EH (cell line): ENCODE measurements at places on chromosomes 1 and 21.
A peak's percentile ranks its signal among the peaks of the same experiment; 100 is the strongest.

DNA sequence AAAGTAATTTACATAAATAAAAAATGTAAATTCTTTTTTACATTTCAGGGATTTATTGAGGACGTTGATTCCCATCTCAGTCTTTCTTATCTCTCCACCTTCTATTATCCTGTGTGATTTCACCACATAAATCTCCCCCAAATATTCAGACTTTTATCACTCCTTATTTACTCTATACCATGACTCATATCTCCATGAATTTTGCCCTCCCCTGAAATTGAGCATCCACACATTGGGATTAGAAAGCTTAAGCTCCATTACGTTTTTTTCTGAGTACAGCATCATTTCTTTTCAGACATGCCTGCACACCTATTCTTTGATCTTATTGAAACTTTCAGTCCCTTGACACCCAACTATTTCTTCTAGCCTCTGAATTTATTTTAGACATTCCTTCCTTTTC lies 111.2 kb downstream of the IFI44 start:
- DNase-seq: peak; percentile 49

- peak; percentile 44 for DNase-seq
Observed at GRCh38 chr1:145846201-145846612, 777 bp downstream of the NUDT17 start.

GRCh38 chr1:221841983-221842335 lies 100.1 kb upstream of the DUSP10 start:
- no peak for DNase-seq

GRCh38 chr21:40638466-40639251 lies 208.3 kb downstream of the DSCAM start:
- no peak for DNase-seq

- peak; percentile 87 for DNase-seq
Observed at GRCh38 chr1:155940482-155940992, 901 bp upstream of the RXFP4 start.

DNA sequence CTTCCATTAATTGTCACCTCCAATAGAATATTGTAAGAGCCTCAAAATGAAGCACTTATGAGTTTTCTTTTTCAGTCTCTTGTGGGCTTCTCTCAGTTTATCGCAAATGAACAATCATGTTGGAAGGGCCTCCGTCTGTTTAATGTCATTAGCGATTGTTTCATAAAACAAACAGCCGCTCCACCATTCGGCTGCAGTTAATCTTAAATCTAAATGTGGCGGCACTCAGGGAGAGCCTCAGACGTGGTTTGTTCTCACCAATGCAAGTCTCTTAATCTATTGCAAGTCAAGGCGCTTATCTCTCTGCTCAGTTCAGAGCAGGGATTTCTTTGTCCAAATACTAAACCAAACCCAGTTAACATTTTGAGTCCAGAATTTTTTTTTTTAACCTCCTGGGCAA lies 34.9 kb upstream of the ESRRG start:
- DNase-seq: no peak

DNA sequence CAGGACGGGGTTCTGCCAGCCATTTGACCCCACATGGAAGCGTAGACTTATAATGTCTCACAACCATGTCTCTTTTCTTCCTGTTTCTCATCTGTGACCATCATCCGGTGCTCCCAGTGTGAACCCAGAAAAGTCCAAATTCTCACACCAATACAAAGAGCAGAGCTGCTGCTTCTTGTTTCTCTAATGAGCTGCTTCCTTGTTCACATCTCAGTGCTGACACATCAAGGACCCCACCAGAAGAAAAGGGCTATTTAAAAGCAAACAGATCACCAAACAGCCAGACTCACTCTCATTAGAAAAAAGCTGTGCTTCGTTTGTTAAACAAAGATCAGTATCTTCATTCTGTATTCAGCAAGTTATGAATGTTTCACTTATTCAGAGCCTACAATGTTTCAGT lies 835 bp upstream of the LCE1D start:
- no peak for DNase-seq
